Inflammatory macrophage treated with lipopolysaccharide for 1 hour (primary cell): ENCODE measurements at places on chromosomes 3 and 15.
A peak's percentile ranks its signal among the peaks of the same experiment; 100 is the strongest.

DNA sequence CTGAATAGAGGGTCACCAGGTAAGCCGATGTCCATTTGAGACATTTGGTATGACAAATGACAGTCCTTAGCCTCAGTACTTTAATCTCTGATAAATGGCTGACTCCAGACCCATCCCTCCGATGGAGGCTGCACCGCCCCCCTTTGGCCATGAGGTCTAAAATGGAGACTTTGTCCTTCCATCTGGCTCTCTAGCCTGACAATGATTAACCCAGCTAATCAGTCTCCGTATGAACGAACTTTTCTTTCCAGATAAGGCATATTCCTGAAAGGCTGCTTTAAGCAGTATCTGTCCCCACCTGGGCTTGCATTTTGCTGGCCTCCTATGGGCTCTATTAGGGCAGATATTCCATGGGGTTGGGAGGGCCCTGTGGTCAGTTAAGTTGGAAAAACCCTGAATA lies 10.8 kb upstream of the MYZAP start:
- DNase-seq: no peak

- DNase-seq: peak; percentile 67
Observed at GRCh38 chr3:128133273-128133883, 9.8 kb upstream of the RUVBL1 start.

DNA sequence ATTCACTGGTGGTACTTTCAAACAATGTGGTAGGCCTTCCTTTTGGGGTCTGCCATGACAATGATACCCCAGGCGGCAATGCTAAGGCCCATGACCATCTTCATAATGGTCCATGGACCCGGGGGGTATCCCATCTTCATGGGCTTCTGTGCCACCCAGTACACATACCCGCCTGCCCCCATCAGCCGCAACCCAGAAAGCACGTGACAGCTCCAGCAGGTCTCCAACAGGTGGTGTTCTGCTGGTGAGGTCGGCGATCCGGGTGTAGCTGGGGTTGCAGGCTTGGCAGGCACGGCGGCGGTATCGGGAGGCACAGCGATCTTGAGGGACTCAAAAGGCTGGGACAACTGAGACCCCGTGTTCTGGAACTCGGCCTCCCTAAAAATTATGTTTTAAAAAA lies 214.5 kb downstream of the SNRPN start:
- DNase-seq: no peak

GRCh38 chr15:89428246-89428645 lies 68.1 kb downstream of the RHCG start:
- DNase-seq: no peak

DNA sequence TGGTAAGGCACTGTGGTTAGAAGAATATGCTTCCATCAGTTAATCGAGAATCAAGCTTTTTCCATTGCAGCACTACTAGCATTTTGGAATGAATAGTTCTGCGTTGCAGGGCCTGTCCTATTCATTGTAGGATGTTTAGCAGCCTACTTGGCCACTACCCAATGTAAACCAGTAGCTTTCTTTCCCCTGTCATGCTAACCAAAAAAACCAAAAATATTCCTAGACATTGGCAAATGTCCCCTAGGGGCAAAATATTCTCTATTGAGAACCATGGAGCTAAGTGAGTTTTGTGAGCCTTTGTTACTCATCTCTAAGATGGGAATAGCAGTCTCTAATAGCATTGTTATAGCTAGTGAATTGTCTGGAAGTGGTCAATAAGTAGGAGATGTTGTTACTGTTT lies 187.2 kb downstream of the CADPS start:
- no peak for DNase-seq

DNA sequence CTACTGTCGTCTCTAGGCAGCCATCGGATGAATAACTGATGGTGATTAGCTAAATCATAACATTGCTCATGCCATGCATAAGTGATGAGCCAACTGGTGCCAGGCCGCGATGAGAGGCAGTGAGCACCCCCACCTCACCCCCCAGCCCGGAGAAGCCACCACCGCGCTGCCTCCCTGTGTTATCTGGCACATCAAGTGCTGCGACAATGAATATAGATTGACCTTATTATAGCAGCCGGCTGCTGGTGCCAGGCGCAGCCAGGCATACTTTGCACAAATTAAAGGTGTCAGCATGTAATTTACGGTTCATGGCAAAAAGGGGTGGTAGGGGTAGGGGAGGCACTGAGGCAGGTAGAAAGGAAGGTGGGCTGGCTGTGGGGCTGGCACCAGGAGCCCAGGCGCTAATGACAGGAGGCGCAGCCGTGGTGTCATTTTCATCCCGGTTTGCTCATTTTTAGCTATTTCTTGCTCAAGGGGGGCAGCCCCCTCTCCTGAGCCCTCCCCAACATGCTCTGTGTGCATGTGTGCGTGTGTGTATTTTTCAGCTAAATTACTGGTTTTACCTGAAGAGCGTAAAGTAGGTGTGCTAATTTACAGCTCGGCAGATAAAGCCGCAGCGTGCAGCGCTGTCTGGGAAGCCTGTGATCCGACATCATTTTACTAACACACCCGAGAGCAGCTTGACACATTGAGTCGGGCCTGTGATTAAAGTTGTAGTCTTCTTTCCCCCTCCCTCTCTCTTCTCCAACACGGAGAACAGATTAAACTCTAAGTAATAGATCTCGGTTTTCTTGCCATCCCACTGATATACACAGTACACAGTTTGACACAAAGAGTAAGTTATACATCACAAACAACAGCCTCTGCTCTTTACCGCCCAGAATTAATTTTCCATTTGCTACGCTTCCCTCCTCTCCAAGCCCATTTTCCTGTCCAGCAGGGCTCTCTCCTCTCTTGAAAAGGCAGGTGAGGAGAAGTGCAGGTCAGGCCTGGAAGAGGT lies 212.3 kb downstream of the RPLP1 start:
- DNase-seq: no peak

GRCh38 chr3:176430244-176431037 lies 766.8 kb downstream of the TBL1XR1 start:
- peak; percentile 4 for DNase-seq

DNA sequence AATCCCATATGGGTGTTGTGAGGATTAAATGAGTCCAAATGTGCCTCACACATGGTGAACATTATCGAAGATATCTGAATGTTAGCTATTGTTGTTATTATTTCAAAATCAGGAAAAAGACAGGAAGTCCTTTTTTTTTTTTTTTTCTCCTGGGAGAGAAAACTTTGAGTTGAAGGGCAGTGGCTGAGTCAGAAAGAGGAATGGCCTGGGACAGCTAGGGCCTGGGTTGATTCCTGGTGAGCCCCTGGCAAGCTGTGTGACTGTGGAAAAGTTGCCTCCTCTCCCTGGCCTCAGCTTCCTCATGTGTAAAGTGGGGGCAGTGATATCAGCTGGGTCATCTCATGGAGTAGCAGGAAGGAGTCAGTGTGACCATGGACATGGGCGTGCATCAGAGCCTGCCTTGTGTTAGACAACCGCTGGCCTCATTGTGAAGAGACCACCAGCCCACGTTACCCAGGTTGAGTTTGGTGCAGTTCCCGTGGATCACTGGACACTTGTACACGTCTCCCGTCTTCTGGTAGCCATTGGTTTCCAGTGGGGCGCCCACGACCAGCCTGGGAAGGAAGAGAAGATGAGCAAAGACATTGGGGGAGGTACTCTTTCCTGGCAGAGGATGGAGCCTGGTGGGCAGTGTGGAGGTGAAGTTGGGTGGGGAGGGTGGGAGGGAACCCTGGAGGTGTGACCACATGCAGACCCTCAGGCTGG lies 63.1 kb downstream of the ITGA11 start:
- no peak for DNase-seq

DNA sequence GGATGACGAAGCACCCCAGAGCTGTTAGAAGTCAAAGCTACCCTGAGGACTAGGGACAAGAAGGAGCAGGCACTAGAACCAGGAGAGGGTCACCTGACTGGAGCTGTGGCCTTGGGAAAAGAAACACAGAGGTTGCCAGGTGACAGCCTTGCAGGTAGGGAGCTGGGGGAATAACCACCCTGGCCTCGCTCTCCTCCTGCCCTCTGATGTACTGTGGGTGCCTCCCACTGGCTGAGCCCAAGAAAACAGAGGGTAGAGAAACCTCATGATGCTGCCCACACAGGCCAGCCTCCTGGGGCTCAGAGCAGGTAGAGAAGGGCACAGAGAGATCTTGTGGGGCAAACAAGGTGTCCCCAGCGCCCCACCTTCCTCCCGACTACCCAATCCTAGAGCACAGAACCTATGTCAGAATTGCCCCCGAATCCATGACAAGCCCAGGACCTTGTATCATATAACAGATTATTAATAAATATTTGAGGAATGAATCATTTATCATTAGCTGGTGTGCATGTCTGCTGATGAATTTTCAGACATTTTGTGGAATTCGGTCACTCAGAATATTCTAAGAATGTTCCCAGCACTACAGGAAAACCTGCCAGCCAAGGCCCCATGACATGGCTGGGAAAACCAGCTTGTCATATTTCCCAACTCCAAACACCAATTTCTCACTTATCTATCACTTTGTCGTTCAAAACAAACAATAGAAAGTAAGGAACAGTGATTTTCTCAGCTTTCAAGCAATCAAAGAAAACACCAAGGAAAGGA lies 59.8 kb upstream of the MEX3B start:
- no peak for DNase-seq

DNA sequence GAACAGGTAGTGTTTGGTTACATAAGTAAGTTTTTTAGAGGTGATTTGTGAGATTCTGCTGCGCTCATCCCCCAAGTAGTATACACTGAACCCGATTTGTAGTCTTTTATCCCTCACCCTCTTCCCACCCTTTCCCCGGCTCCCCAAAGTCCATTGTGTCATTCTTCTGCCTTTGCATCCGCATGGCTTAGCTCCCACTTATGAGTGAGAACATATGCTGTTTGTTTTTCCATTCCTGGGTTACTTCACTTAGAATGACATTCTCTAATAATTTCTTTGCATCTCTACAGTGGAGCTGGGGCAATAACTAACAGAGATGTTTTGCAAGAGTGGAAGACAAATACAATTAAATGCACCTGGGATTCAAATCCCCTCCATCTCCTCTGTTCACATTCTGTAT lies 93.2 kb downstream of the TP63 start:
- no peak for DNase-seq

DNA sequence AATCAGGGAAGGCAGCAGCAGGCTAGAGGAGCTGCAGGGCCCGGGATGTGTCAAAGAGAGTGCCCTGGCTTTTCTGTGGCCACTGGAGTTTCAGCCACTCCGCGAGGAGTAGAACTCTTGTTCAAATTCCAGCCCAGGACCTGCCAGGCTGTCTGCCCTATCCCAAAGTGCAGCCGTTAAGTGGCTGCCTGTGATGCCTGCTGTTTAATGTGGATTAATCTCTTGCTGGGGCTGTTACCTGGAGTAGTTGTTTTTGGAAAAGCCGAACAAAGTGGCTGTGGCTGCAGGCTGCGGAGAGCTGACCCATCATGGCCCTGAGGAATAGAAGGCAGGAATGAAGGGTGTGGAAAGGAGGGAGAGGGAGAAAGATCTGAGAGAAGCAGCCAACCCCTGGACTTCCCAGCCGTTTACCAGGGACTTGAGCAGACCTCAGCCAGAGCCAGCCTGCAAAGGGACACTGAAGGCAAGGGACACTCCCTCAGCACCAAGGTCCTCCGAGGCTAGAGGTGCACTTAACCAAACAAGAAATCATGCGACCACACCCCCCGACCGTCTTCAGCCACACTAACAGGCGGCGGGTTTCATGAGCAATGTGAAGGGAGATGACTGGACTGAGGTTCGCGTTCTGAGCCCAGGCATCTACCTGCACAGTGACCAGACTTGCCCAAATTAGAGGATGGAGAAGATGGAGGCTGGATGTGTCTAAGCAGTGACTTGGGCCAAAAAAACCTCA lies 4.7 kb downstream of the CDAN1 start:
- no peak for DNase-seq

DNA sequence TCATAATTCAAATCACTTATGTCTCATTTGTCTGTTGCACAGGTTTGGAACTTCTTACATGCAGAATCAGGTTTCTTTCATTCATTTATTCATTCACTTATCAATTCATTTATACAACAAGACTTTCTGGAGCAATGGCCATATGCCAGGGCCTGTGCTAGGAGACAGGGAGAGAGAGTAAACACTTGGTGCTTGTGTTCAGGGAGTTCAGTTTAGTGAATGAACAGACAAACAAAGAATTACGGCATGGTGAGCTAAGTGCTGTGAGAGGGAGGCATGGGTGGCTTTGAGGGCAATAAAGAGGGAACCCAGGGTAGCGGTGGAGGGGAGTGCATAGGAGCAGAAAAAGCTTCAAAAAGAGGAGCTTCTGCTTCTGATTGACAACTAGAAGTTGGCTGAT lies 8.5 kb upstream of the IREB2 start:
- no peak for DNase-seq

DNA sequence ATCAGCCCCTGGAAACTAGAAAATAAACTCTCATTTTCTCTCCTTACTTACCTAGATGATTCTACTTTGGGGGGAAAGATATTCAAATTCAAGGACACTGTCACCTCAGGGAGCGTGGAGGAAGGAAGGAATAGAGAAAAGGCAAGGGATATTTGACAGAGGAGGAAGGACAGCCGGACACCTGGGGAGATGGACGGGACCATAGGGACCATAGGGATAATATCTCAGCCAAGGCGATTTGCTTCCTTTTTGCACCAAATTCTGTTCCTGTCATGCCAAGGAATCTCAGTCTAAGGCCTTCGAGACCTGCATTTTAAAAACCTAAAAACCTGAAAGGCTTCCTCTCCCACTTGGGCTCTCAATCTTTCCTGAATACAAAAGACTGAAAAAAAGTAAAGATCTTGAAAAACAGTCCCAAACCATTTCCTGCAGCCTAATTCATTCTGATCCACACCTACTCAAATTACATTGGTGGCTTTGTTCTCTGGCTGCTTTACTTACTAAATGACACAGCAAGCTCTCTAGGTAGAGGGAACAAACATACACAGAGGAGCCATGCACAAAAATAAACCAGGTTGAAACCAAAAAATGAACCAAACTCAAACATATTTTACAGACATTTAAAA lies 73.9 kb upstream of the SLC24A5 start:
- no peak for DNase-seq

- no peak for DNase-seq
Observed at GRCh38 chr3:160831401-160831800, 75.4 kb downstream of the PPM1L start.

DNA sequence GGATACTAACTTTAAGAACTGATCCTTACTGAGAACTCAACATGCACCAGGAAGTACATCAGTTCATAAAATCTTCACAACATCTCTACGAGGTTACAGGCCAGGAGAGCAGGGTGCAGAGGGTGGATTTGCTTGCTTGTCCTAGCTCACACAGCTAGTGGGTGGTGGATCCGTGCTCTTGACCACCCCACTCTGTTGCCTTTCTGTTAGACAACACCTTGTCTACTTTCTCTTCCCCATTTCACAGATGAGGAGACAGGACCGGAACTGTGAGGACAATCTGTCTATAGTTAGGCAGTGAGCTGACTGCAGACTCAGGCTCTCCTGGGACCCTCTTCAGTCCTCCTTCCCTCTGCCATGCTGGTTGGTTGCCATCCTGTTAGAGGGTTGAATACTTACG lies 221.7 kb upstream of the TLE3 start:
- DNase-seq: no peak

GRCh38 chr3:65854606-65855304 lies 184.0 kb downstream of the MAGI1 start:
- peak; percentile 0 for DNase-seq

DNA sequence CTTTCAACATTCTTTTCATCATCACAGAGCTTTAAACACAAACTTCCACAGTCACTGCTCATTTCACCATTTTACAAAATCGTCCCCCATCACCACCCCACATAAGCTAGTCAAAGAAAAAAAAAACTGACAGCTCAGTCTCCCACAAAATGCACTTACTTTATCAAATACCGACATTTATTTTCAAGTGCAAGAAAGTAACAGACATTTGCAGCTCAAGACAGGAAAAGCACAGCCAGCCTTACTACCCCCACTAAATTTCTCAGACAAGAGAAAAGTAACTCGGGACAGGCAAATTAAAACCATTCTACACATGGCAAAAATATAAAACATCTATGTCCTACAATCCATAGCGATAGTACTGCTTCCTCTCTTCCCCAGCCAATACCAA lies 402.4 kb downstream of the SHQ1 start:
- DNase-seq: peak; percentile 21
